ENCODE measurements at places on chromosomes 2 and 18.
A peak's percentile ranks its signal among the peaks of the same experiment; 100 is the strongest.

DNA sequence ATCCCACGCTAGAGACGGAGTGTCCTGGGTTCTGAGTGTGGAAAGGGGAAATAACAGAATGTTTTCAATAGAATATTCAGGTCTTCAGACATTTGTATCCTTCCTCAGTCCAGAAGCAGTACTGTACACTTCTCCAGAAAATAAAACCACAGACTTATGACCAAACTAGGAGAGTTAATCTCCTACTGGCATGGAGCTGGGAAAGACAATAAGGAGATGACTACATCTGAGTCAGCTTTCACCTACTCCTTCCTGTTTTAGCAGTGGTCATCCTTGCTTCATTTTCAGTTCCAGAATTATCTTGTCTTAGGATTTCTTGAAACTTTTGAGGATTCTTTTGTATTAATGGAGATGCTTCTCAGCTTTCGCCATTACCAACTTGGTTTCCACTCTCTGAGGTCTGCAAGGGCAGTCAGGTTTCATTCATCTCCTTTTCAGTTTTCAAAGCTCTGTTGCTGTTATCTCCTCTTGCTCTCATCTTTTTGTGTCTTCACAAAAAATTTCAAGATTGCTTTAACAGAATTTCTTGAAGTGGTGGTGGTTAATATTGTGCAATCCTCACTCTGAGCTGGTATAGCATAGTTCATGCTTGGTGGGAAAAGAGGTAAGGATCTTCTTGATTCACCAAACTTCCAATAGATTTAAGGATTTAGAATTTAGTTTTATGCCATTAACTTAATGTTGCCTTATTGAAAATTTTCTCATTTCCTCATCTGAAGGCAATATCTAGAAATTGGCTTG, 23.7 kb upstream of the NR4A2 start:
- no peak for DNase-seq

DNA sequence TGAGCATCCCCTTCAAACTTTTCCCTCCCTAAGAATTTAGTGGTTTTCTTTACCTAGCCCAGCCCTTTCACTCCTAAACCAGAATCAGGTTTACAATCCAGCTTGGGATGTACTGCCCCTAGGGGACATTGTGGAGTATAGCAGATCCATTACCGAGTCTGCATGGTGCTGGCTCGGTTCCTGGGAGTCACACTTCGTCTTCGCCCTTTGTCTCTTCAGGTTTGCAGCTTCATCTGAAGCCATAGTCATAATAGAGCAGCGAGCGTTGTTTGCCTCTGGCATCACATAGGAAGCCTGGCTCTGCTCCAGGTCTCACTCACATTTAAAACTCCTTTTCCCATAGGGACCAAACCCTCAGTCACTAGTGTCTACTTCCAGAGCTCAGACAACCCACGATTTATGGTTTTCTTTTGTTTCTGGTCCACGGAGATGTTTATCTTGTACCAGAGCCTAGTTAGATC, 16.8 kb upstream of the LYPD6 start:
- DNase-seq: no peak

DNA sequence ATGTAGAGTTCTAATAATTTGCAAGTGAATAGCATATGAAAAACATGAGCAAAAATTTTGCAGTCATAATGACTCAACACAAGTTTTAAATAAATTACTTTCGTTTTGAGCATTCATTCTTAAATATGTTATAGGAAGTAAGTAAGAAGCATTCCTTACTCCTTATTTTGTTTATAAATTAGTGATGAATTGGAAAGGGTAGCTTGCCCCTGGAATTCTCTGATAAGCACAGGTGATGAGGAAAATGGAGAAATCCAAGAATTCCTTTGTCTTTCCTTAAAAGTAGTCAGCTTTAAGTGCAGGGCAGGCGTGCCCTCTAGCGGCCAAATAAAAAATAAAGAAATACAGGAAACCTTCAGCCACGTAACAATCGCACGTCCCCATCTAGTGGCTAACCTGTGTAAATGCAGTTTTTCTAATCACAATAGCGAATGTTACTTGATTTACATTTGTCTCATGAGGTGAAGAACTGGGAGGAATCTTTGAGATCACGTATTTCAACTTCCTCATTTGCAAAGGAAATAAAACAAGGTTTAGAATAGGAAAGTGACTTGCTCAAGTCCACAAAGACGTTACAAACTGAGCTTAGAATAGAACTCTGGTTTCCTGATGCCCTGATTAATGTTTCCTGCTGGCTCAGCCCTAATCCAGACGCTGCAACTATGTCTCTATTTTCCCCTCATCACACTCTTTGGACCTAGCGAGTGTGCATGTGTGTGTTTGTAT, 47.2 kb upstream of the ZNG1B start:
- no peak for DNase-seq

DNA sequence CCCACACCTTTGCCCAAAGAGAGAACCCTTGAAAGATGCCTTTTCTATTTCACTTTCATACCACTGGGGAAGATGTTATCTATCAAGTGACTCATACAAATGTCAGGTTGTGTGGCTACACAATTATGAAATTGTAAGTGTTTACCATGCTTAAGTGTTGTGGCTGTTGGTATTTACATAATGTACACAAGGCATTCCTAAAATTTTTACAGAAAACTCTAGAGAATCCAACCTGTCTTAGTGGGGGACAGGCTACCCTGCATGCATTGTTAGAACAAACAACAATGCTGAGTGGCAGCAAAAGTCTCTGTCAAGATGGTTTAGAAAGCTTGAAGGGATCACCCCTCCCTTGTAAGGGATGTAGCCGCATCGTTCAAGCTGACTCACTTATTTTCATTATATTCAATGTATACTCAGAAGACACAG, 5.5 kb upstream of the MGAT4A start:
- DNase-seq: no peak

DNA sequence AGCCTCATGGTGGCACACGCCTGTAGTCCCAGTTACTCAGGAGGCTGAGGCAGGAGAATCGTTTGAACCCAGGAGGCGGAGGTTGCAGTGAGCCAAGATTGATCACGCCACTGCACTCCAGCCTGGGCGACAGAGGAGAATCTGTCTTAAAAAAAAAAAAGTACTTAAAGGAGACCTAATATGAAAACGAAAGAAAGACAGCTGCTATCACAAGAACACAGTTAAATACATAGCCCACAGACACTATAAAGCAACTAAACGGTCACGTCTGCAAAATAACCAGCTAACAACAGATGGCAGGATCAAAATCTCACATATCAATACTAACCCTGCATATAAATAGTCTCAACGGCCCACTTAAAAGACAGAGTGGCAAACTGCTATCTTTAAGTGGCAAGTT, 43.9 kb upstream of the TACR1 start:
- DNase-seq: no peak

GRCh38 chr2:134399096-134399495, 145.2 kb downstream of the MGAT5 start:
- DNase-seq: peak; percentile 26

DNA sequence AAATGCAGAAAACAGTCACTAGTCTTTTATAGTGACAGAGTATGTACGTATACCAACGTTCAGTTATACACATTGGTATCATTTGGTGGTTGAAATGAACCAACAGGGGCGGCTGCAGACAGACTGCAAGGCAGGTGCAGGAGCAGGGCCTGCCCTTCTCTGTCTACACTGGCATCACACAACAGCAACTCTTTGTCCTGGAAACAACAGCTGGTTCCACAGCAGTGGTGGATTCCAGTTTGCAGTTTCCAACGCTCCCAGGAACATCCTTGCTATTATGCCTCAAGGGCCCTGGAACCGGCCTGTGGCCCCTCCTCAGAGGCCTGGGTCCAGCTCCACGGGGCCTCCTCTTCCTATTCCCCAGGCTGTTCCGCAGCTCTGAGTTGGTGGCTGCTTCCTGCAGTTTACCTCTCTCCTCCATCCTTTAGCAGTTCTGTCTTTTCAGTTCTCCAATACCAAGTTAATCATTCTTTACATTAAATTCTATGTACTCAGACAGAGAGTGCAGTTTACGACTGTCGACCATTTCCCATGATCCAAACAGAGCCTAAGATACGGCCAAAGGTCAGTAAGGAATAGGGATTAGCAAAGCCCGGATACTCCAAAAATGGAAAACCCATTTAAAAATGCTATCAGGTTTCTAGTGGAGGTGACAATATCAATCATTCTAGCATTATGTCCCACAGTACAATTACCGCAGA, 87.8 kb downstream of the NOL10 start:
- DNase-seq: no peak

GRCh38 chr18:58310517-58310916, 266.5 kb downstream of the NEDD4L start:
- DNase-seq: no peak

DNA sequence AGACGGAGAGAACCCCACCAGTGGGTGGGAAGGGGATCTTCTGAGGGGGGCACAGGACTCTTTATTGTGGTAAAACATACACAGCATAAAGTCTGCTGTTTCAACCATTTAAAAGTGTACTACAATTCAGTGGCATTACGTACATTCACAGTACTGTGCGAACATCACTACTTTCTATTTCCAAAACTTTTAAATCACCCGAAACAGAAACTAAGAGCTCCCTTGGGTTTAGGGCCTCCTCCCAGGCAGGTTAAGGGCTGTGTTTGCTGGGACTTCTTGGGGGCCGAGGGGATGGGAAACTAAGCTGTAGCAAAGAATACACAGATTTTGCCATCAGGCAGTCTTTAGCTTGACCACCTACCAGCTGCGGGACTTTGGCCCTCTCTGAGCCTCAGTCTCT, 242.0 kb downstream of the HAUS1 start:
- no peak for DNase-seq

DNA sequence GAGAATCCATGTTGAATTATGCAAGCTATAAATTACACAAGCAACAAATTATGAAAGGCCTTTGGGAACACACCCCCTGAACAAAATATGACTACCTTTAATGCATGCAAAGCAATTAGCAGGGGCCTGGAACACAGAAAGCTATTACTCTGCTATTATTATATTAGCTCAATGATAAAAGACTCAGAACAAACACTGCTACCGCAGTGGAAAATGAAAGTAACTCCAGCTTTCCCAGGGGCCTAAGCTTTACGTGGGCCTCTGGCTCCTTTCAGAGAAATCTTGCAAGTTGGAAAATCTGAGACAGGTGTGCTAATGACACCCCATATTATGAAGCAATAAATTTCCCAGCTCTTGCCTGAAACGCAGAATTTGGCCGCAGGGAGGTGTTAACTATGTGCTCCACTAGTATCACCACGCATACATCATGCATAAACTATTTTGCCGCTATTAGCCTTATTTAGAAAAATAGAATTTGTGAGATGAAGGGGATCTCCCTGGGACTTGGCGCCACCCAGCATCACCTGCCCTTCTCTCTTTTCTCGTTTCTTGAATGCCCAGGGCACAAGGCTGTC, 321.6 kb upstream of the LYPD1 start:
- DNase-seq: no peak
